SIG-M5 (cell line): ENCODE measurements at places on chromosomes 1 and 21.

- no peak for DNase-seq
Observed at GRCh38 chr1:74767490-74767889, 34.5 kb downstream of the TYW3 start.

DNA sequence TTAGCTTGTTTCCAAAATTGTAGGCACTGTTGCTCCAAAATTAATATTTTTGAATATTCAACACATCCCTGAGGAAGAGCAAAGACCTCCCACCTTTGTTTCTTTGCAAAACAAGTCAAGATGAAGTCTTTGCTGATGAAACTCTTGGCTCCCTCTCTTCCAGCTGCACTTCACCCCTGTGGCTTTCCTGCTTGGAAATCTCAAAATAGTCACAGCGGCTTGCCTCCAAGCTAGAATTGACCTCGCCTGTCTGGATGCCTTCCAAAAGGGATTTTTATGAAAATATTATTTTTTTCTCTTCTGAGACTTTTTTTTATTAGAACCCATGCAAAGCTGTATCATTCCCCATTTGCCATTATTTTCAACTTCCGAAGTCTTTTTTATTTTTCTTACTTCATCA is 71.1 kb upstream of the MROH9 start:
- DNase-seq: no peak

GRCh38 chr1:233879841-233880240 is 24.6 kb upstream of the SLC35F3 start:
- no peak for DNase-seq

- DNase-seq: no peak
Observed at GRCh38 chr1:17369466-17369865, 2.5 kb upstream of the PADI6 start.

DNA sequence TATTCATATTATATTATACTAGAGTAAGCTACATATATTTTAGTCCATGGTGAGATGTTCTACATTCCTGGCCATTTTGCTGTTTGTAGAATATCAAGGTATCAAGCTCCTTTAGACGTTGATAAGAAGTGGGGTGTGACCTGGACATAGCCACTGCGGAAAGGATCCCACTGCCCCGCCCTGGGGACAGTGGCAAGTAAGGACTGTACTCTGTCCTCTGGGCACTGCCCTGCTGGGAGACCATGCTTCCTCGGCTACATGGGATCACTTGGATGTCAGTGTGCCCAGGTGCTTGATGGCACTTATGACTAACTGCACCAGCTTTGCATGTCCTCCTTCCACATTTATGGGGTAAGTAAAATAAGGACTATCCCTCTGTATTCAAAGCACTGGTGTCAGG is 46.3 kb upstream of the NTPCR start:
- DNase-seq: no peak

DNA sequence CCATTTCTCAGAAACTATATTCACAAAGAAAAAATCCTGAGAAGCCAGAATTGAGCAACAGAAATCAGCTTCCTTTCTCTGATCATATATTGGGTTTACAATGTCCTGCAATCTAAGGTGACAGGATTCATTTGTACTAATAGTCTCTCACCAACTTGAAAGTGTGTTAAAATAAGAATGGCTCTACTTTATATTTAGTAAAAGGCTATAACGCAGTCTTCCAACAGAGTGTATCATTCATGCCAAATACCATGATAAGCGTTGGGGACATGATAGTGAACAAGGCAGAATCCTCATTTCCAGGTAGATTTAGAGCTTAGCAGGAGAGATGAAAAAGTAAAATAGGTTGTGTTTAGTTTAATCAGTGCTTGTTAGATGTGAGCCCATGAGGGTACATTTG is 519.2 kb upstream of the ZRANB2 start:
- no peak for DNase-seq

DNA sequence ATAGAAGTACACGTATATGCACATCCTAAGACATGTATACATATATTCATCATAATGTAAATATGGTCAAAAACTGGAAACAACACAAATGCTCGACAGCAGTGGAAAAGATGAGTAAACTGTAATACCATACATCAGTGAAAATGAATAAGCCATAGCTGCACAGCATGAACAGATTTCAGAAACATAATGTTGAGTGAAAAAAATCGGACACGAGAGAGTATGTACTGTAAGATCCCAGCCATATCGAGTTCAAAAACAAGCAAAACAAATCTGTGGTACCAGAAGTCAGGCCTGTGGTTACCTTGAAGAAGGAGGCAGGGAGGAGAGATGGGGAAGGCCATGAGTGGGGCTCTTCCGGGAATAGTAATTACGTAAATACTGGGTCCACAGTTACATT is 90.4 kb downstream of the GLIS1 start:
- no peak for DNase-seq
